Mesenchymal stem cell (in vitro differentiated cells and primary cell): ENCODE measurements at places on chromosomes 11 and 22.

- DNase-seq, result no peak
- H3K36me3 ChIP-seq, result no peaks in the 10 kb centered on the region
- peaks cover 14% of the 10 kb centered on the region for H3K4me1 ChIP-seq
- no peak overlapping the region for H3K4me3 ChIP-seq
Observed at GRCh38 chr11:27215471-27216269, 147.3 kb downstream of the CCDC34 start.

- peaks cover 56% of the 10 kb centered on the region for H3K27me3 ChIP-seq
- peak; percentile 93 for DNase-seq
- peaks cover 2% of the 10 kb centered on the region for H3K4me1 ChIP-seq
- H3K36me3 ChIP-seq, result no peaks in the 10 kb centered on the region
Observed at GRCh38 chr11:114075891-114076441, 16.5 kb downstream of the ZBTB16 start.

DNA sequence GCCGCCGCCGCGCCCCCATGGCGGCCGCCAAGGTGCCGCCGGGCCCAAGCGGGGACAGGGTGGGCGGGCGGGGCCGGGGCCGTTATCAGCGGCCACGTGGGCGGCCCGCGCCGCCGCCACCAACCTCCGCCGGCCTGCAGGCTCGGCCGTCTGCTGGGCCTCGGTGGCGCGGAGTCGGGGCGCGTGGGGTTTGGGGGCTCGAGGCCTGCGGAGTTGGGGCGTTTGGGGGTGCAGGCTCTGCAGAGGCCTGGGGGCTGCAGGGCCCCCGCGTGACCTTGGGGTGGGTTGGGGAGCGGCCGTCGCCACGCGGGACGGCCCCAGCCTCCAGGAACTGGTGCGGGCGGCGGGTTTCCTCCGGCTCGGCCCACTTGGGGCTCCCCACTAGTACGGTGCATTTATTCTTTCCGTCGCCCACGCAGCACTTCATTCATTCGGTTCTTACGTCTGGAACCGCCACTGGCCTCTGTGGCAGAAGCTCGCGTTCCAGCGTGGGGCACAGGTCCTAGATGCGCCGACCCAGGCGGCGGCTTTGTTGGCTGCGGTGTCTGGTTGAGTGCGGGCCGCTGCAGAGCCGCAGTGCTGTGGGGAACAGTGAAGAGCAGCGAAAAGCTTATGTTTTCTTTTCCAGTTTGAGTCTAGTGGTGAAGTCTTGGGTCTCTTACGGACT, 740 bp upstream of the TRMT2A start:
- peak overlapping the region; percentile 58 for H3K27ac ChIP-seq
- no peaks in the 10 kb centered on the region for H3K27me3 ChIP-seq
- peaks cover 73% of the 10 kb centered on the region for H3K36me3 ChIP-seq
- DNase-seq, result peak; percentile 48

DNA sequence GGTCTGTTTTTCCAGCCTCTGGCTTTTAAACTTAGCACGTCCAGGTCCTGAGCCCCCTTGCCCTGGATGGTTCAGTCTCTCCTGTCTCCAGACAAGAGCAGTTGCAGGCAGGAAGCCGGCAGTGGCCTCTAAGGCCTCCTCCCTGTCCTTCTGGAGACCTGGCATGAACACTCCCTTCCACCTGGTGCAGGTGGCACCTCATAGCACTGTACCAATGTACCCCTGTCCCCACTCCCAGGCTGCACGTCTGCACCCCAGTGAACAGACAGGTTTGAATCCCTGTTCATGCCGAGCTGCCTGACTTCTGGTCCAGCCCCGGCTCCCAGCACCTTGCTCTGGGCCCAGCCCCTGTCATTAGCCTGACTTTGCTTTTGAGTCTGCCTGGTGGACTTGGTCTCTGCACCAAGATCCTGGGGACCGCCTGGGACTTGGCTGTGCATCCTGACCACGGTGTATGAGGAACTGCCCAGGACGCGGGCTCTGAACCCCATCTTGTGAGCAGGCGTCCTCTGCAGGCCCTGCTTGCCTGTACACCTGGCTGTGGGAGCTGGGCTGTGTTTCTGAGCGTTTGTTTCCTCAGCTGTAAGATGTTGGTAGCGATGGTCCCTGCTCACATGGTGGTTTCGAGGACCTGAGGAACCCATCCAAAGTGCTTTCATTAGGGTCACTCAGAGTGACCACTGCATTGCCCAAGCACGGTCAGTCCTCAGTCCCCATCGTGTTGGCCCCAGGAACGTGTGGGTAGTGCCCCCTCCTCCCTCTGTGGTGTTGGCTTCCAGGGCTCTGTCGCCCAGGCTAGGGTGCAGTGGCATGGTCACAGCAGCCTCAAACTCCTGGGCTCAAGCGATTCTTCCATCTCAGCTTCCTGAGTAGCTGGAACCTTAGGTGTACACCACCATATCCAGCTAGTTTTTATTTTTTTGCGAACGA, 75.0 kb upstream of the SHANK2 start:
- H3K4me3 ChIP-seq, result no peak overlapping the region
- H3K36me3 ChIP-seq, result no peaks in the 10 kb centered on the region
- no peaks in the 10 kb centered on the region for H3K27me3 ChIP-seq
- no peaks in the 10 kb centered on the region for H3K4me1 ChIP-seq
- H3K27ac ChIP-seq, result no peak overlapping the region

DNA sequence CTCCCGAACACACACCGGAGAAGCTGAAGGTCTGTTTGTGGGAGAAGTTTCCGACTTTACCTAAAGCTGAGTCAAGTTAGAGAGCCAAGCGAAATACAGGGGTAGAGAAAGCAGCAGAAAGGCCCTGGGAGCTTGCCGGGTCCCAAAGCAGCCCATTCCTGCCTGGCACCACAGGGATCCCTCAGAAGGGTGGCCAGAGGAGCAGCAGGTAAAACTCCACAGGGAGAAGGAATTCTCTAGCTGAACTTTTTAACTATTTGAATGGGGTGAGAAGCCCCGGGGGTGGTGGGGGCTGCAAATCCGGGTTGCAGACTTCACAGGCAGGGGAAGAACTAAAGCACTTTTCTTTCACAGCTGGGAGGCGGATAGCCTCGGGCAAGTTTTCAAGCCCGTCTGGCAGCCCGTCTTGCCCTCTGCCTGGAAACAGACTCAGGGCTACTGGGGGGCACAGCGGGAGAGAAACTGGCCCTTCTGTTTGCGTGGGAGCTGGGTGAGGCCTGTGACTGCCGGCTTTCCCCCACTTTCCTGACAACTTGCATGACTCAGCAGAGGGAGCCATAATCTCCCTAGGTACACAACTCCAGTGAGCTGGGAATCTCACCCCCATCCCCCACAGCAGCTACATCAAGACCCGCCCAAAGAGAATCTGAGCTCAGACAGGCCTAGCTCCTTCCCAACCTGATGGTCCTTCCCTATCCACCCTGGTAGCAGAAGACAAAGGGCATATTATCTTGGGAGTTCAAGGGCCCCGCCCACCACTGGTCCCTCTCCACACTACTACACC, 311.0 kb downstream of the SBF2 start:
- H3K4me1 ChIP-seq, result peaks cover 5% of the 10 kb centered on the region
- peak overlapping the region; percentile 87 for H3K27ac ChIP-seq
- DNase-seq, result no peak
- no peak overlapping the region for H3K4me3 ChIP-seq

DNA sequence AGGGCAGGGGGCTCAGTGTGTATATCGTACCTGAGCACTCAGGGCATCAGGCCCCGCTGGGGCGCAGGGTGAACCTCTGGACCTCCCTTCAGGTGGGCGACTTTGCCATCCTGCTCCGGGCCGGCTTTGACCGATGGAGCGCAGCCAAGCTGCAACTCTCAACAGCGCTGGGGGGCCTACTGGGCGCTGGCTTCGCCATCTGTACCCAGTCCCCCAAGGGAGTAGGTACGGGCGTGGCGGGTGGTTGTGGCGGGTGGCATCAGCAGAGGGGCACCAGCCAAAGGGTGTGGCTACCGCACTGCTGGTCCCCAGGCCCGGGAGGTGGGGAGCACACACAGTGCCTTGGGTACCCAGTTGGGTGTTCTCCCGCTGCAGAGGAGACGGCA, 6.3 kb downstream of the SLC39A13 start:
- H3K4me1 ChIP-seq, result peaks cover 54% of the 10 kb centered on the region
- no peak for DNase-seq
- no peak overlapping the region for H3K27ac ChIP-seq
- peaks cover 73% of the 10 kb centered on the region for H3K36me3 ChIP-seq
- H3K4me3 ChIP-seq, result no peak overlapping the region
